ENCODE measurements at places on chromosomes 11 and 22.

DNA sequence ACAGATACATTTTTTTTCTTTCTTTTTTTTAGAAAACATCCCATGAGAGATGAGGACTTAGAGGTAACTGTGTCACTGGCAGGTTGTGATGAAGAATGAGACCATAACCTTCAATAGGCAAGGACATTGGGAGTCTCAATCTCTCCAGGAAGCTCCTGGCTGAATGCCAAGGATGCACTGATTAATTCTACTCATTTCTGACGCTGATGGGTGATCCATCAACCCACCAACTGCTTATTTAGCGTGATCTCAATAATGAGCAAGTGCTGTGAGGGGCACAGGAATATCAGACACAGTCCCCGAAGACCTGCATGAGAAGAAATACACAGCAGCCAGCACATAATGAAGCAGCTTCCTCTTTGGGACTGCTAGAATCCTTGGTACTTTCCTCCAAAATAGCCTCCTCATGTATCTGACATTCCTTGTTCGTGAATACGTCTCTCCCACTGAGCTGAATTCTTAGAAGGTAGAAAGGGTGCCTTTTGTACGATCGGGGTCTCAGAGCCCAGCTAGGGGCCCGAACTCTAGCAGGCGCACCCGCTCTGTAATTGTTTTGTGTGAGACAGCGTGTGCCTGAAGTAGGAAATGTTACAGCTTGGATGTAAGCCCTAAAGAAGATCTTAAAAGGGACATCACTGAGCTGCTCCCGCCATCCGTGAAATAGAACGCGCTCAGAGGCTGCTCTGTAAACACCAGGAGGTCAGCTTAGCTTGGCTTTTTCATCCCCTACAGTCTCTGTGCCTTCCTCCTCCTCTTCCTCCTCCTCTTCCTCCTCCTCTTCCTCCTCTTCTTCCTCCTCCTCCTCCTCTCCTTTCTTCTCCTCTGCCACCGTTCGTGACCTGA is 7.2 kb downstream of the CLMP start:
- no peak for DNase-seq

DNA sequence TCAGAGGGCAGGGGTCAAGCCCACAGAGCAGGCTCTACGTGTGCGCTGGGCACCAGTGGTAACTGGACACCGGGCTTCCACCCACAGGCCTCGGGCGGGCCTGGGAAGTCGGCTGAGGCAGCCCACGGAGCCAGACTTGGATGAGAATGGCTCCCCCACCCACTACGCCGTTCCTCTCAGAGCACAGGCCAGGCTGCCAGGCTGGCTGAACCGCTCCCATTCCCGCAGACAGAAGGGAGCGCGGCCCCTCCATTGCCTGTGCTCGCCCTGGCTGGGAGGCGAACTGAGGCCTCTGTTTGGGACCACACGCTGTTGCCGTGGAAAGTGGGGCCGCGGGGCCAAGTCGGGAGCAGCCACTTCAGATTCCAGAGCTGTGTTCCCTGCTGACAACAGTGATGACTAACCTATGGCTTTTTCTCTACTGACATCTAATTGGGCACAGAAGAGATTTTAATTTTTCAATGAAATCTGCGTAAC is 63.9 kb downstream of the MYH9 start:
- DNase-seq: no peak

- DNase-seq: no peak
These were observed at the start of gene OR6A2 for GRCh38 chr11:6799402-6799801. Gene OR6A2 (minus strand): TSS chr11:6799689. CDS start chr11:6795708, 3,981 bp downstream.

DNA sequence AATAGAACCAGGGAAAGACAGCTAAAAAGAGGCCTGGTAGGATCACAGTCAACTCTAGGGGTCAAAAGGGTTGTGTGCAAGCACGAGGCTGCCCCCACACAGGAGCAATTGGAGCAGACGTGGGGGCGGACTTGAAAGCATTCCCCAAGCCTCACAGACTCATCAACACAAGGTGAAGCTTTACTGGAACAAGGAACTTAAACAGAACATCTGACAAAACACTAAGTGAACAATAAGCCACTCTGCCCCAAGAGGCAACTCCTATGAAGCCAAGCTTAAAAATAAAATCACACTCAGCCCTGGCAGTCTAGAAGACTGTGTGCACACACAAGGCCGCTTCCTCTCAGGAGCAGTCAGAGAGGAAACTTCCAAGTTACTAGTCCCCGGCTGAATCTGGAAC is 32.2 kb upstream of the TEAD1 start:
- no peak for DNase-seq

- peak; percentile 92 for DNase-seq
These were observed 85.3 kb upstream of the SYT13 start for GRCh38 chr11:45371251-45372115.

DNA sequence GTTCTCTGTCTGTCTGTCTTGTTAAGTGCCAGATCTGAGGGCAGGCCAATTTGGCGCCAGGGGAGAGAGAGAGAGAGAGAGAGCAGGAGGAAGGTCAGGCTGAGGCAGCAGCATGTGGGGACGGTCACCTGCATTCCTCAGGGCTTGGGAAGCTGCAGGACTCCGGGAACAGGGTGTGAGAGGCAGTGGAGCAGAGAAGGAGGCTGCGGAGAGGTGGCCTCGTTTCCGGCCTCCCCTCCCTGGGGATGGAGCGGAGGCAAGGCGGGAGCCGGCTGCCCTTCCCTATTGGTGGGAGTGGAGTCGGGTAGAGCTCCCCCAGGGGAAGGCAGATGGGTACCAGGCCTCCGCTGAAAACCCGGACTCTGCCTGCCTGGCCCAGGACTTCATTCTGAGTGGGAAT is 9.7 kb downstream of the CLMP start:
- DNase-seq: no peak

DNA sequence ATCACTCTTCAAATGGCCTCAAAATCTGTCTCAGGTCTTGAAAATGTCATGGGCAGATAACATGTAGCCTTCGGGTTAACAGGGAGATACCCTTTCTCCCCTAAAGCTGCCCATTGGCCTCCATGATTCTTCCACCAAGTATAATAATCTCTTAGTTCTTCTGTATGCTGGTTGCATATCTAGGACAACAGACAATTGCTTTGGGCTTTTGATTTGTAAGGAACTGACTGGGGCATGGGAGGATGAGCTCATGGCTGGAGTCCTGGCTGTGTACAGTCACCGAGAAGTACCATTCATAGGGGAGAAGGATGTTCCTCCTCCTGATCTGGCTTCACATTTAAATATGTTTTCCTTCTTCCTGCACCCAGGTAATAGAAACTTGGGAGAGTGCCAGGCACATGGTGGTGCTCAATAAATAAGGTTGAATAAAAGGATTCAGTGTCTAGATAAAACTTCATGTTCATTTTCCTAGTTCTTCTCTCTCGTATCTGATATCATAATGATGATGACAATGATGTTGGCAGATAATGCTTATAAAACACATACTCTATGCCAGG is 2.8 kb upstream of the AMPD3 start:
- no peak for DNase-seq

DNA sequence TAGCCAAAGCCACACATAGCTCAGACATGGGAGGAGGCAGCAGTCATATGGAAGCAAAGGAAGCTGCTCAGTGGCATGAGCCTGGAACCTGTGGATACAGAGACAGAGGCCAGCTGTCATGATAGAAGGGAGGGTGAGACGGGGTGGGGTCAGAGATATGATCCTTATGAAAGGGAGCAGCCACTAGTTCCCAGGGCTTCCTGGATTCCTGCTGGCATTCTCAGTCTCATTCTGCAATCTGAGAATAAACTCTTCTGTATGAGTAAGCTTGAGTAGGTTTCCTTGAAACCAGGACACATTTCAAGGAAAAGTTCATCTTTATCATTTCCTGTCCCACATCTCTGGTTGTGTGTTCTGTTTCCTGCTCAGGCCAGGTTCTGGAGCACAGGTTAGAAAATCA is 220.2 kb upstream of the SNX19 start:
- DNase-seq: no peak

- DNase-seq: no peak
These were observed 21.6 kb downstream of the GUCY1A2 start for GRCh38 chr11:106996691-106997090.

DNA sequence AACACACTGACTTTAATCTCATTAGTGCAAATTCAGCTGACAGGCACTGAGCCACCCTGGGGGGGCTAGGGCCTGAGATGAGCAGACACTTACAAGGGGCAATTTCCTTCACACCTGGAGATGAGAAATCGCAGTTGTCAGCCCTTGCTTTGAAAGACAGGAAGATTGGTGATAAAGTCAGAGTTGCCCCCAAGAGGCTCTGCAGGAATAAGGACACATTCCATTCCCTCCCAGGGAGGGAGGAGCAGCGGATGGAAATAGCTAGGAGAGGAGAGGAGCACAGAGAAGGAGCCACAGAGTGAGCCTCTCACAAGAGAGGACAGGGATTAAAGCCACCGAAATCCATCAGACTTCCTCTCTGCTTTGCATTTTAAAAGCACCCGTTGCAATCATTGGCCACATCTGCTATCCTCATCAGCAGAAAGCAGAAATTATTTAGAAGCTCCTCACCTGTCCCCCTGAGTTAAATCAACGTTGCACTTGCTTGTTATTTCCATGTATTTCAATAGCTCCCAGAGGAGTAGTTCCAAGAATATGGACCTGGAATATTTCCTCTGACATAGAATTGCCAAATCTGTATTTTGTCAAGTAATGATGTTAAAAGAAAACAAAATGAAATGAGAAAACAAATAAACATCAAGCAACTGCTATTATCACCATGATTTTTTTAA is 213.7 kb downstream of the BARX2 start:
- no peak for DNase-seq

- DNase-seq: no peak
These were observed 66.6 kb upstream of the B3GAT1 start for GRCh38 chr11:134478611-134479010.

DNA sequence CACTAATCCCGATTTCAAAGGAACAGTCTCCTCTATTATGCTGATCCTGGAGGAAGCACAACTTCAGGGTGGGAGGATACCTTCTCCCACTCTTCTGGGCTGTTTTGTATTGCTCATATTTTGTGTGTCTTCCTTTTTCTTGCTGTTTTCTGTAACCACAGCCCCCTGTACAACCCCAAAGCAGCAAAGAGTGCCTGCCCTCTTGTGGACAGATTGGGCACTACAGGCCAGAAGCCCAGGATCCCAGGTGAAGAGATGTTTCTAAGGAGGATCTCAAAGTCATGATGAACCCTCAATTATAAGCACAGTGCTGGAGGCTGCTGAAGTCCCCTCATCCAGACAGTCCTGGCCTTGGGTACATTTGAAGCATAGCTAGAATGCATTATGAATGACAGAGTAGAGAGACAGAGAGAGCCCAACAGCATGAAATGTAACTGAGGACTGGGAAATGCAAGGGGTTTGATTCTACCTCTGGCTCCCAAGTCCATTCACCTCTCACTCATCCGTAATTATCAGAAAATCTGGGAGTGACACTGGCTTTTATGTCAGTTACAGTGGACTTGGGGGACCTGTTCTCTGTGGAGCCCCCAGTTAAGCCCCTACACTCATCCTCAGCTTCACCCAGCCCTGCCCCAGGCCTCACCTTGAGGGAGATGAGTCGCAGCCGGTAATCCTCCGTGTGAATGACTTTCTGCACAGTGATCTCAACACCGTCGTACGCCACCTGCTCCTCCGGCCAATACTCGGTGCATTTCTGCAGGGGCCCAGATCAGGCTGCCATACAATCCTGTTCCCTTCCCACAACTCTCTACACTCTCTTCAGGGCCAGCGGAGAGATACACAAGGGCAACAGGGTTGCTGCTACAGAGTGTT is 6.2 kb upstream of the IGSF22 start:
- DNase-seq: peak; percentile 77

- DNase-seq: no peak
These were observed 33.7 kb upstream of the PRR5 start for GRCh38 chr22:44668190-44668885.

GRCh38 chr22:18104566-18104965 is 6.0 kb upstream of the TUBA8 start:
- no peak for DNase-seq

- DNase-seq: no peak
These were observed 71.4 kb downstream of the ARHGAP8 start for GRCh38 chr22:44823806-44824205.

DNA sequence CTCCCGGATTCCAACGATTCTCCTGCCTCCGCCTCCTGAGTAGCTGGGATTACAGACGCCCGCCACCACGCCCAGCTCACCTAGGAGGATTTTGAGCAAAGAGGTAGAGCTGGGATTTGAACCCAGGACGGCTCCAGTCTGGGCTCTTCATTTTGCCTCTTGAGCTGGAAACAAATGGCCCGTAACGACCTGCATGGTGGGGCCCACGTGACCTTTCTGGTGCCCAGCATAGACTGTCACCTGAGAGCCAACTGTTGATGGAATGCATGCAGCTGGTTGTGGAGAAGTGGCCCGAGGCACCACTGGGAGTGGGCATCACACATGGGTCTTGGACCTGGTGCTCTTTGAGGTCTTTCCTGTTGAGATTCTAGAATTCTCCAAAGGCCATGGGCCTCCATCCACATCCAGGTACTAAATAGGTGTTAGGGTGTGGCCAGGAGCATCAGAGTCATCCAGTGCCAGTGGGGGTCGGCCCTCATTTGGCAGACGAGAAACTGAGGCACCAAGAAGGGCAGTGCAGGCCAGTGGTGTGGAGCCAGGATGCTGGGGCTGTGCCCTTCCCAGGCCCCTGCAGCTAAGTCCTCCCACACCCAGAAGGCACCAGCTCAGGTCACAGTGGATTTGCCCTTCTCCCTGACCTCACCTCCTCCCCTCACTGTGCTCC is 3.9 kb downstream of the ATF4 start:
- no peak for DNase-seq

- DNase-seq: no peak
These were observed 177.5 kb upstream of the ZBED5 start for GRCh38 chr11:11035331-11035730.

- no peak for DNase-seq
These were observed 338.1 kb upstream of the KIRREL3 start for GRCh38 chr11:127338380-127339259.

DNA sequence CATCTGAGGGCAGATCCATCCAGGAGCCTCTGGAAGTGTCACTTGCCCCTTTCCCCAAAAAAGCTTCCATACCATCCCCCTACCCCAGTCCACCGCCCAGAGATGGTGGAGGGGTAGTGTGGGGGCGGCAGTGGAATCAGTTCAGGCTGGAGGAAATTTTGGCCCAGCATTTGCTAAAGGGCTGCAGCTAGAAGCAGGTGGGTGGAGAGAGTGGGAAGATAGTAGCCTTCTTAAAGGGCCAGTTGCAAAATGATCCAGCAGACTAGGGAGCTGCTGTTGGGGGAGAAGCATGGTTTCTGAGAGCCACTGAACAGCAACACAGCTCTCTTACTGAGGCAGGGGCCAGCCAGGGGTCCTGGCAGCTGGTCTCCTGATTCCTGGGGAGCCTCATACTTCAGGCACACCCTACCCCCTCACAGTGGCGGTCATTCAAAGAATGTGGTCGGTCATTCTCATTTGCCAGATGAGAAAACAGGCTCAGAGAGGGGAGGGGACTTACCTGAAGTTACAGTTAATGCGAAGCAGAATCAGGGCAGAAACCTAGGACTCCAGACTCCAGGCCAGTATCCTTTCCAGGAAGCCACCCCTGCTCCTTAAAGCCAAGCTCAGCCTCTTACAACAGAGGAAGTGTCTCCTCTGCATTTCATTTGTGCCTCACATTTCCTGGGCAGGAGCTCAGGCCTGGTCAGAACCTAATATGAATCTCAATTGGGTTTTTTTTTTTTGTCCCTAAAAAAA is 5.4 kb downstream of the SEC14L2 start:
- DNase-seq: no peak

DNA sequence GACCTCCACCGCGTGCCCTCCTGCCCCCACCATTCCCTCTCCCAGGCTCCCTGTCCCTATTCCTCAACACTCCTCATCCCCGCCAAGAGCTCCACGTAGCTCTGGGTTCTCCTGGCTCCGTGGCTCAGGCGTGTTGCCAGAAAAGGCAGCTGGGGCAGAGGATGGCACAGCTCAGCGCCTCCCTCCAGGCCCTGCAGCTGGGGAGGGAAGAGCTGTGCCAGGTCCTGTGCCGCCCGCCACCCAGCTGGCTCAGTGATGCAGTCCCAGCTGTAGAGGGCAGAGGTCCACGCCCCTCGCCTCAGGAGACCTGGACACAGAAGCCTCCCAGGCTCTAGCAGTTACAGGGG is 4.2 kb downstream of the ARHGAP1 start:
- no peak for DNase-seq

Data from D721Med (cell line).